ENCODE measurements at places on chromosomes 2 and 18. TPM values are rescaled to one million over a fixed set of nuclear protein-coding genes. Genes with fewer than 3 reads are reported as not detected.

GNLY gene
- total RNA-seq = 12.2 TPM

DNER gene
- 2.1 TPM for total RNA-seq

ASB18 gene
- total RNA-seq = not detected

IL18RAP gene
- 8.4 TPM for total RNA-seq

IL37 gene
- total RNA-seq = not detected

RSAD2 gene
- 10.7 TPM for total RNA-seq

CYTIP gene
- total RNA-seq = 25.5 TPM

ZSWIM2 gene
- not detected for total RNA-seq

DCDC2C gene
- not detected for total RNA-seq

KLHL29 gene
- total RNA-seq = 15.5 TPM

DNAH6 gene
- total RNA-seq = 0.37 TPM

SCN3A gene
- 1.0 TPM for total RNA-seq

MYO3B gene
- total RNA-seq = not detected

TGFA gene
- total RNA-seq = 12.2 TPM

CXCR2 gene
- total RNA-seq = 0.79 TPM

GTF2A1L gene
- 0.61 TPM for total RNA-seq

SERPINB11 gene
- 0.46 TPM for total RNA-seq

TNS1 gene
- total RNA-seq = 563 TPM

ALKAL2 gene
- 14.0 TPM for total RNA-seq

INPP5D gene
- 17.6 TPM for total RNA-seq
